ENCODE measurements at places on chromosomes 13 and 19.

GRCh38 chr19:560121-560520 is 12.3 kb upstream of the BSG start:
- no peak for DNase-seq

DNA sequence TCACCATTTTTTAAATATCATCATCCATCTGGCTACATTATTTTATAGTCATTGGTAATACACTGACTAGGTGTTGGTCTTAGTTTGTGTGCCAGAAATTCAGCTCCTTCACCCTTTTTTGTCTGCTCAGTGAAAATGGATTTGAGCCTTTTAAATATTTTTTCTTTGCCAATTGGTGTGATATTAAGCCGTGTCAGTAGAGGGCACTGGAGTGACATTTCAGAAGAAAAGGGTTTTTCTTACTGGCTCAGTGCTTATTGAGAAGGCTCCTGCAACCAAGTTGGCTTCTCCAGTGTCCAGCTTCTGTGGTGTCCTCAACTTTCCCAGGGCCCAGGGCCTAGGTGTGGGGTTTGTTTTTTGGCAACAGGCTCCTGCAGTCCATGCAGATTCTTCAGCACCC is 546.6 kb downstream of the DACH1 start:
- no peak for DNase-seq

GRCh38 chr13:93771782-93772181 is 545.2 kb downstream of the GPC6 start:
- no peak for DNase-seq

- no peak for DNase-seq
These were observed 11.8 kb downstream of the HTR2A start for GRCh38 chr13:46885018-46885417.

DNA sequence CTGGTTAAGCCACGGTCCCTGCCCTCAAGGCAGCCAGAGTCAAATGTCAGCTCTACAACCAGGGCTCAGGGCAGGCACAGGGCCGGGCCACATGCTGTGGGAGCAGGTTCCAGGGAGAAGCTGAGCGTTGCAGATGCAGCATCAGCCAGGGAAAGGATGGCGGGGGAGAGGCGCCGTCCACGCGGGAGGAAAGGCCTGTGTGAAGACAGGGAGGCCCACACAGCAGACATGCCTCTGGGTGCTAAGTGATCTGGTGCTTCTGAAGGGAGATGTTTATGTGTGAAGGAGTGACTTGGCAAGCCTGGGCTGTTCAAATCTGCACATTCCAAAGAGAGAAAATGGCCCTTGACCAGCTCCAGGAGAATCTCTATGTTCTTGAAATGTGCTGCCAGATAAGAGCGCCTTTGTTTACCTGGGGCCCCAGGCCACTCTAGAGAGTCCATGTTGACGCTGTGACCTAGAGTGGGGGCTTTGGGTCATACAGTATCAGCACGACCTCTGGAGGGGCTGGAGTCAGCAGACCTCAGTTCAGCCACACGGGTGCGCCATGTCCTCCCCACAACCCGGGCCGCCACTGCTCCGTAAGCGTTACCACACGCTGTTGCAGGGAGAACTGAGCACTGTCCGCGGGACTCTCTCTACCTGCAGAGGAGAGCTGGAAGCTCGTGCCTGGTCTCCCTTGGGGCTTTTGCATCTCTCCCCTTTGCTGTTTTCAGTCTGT is 15.9 kb upstream of the ATF5 start:
- no peak for DNase-seq

GRCh38 chr13:95019886-95020285 is 281.4 kb downstream of the ABCC4 start:
- DNase-seq, result no peak

- DNase-seq, result no peak
These were observed 161.9 kb upstream of the TSHZ3 start for GRCh38 chr19:31511098-31511497.

DNA sequence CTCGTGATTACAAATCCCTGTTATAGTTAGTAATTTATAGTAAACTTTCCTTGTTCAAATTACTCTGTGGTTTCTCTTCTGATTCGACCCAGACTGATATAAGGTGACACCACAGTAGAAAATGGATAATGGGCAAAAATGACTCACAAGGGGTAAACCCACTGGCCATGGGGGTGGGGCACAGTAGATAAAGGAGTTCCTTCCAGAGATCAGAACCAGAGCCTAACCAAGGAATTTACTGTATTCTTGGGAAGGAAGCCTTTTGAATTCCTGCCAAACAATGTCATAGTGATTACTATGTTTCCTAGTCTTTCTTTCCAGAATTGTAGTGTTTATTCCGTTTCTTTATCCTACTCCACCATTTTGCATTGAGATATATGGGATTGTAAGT is 21.9 kb downstream of the MIR17HG start:
- no peak for DNase-seq

DNA sequence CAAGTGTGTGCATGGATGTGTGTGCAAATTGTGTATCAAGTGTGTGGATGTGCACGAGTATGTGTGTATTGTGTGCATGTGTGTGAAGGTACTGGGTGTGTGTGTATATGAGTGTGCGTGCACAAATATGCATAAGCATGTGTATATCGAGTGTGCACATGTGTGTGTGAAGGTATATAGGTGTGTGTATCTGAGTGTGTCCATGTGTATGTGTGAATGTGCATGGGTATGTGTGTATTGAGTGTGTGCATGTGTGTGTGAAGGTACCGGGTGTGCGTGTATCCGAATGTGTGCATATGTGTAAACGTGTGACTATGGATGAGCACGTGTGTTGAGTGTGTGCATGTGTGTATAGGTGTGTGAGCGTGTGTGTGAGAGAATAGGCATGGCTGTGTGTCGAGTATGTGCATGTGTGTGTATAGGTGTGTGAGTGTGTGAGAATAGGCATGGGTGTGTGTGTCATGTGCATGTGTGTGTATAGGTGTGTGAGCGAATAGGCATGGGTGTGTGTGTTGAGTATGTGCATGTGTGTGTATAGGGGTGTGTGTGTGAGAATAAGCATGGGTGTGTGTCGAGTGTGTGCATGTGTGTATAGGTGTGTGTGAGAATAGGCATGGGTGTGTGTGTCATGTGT is 12.8 kb downstream of the EVI5L start:
- DNase-seq, result no peak

DNA sequence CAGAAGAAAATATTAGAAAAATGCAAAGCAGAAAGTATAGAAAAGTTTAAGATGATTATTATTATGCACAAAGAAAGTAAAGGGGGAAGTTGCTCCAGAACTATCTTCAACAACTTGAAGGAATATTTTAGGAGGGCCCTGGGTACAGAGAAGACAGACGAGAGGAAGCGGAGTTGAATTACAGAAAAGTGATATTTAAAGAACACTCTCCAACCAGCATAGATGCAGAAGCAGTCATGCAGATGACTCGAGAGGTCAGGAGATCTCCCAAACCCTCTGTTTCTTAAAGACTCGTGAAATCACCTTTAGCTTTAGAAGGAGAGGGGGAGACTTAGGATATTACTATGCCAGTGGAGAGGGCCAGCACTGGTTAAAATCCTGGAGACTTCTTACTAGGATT is 8.5 kb upstream of the SHISA2 start:
- DNase-seq, result no peak

- DNase-seq, result no peak
These were observed 22.3 kb downstream of the PEPD start for GRCh38 chr19:33499248-33499647.

DNA sequence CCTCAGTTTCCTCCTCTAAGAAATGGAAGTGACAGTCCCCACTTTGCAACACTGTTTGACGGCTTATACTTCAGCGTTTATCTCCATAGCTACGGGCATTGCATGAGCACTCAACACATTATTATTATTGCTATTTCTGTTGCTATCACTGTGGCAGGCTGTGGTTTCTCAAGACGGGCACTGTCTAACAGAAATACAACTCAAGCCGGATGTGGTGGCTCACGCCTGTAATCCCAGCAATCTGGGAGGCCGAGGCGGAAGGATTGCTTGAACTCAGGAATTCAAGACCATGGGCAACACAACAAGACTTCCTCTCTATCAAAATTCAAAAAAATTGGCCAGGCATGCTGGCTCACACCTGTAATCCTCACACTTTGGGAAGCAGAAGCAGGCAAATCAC is 4.9 kb upstream of the ZSWIM4 start:
- DNase-seq, result no peak

DNA sequence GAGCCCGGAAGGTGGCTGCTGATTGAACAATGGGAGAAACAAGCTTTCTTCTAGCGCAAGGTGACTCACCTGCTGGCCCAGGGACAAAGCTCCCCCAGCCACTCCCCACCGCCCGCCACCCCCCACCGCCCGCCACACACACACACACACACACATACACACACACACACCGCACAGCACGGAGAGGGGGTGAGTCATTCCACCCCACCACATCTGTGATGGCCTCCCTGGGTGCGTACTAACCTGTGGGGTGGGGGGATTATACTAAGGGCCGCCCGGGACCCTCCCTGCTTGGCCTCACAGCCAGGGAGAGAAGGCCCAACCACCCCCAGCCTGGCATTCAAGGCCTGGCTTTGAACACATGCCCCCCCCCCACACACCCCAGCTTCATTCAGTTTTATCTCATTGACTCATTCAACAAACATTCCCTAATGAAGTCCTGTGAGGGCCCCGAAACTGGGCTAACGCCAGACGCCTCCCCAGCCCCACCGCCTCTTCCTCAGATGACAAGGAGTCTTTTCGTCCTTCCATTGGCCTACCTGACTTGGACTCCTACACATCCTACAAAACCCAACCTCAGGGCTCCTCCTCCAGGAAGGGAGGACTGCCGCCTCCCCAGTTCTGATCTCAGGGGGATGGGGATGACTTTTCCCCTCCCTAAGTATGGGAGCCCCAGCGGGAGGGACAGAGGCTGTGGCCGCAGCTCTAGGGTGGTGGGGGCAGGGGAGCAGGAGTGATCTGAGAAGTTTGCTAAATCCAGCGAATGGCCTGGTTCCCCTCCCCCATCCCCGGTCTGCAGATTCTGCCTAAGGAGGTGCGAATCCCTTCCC is 5.8 kb upstream of the ONECUT3 start:
- DNase-seq, result no peak

DNA sequence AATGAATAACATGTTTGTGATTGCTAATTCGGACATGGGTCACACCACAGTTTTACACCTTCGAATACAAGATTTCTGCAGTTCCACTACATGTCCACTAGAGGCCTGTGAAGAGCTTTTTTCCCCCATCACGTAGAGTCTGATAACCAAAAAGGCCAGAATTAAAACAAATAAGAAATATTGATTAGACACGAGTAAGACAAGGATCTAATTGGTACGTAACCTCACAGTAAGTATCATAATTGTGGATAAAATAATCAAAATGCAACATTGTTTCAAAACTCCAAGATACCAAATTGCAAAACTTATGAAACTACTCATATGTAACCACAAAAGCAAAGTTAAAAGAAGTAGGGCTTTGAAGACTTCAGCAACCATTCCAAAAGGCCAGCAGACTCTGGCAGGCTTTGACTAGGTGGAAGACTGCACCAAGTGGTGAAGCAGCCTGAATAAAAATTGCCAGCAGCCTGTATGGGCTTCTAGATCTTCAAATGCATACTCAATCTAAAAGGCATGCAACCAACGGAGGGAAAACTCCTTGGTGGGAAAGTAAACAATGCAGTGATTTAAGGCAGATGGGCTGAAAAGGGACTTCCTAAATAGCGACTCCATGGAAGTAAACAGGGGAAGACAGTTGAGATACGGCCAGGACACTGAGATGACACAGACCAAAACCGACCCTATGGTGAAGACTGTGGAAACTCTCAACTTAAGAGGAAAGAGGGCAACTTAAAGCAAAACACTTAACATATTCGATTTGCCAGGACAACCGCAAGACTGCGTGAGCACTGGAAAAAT is 56.7 kb downstream of the STARD13 start:
- DNase-seq, result no peak

DNA sequence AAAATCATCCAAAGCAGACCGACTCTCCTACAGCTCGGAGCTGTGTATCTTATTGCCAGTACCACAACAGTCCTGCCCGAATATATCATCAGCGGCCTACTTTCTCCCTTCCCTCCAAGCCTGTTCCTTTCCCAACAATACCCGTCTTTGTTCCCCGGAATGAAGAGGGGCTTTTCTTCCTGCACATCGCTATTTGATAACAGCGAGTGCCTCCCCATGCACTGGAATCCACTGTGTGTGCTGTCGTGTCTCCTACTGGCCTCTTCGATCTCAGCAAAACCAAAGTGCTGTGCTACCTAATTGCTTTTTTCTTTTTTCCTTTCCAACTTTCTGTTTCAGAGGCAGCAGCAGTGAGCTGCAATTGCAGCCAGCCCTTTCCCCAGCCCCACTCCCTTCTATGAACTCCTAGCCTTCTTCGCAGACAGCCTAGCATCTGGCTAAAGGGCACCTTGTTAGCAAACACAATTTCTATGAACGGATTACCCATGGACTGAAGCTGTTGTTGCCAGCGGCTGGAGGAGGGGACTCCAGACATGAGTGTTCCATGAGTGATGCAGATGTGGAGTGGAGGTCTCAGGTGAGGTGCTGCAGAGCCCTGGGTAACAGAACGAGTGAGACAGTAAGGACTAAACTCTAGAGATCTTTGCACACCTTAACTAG is 43.4 kb downstream of the EFNB2 start:
- DNase-seq, result no peak

GRCh38 chr13:71249011-71249410 is 618.0 kb downstream of the DACH1 start:
- no peak for DNase-seq

- no peak for DNase-seq
These were observed 53.3 kb downstream of the NHLRC3 start for GRCh38 chr13:39091586-39091985.

DNA sequence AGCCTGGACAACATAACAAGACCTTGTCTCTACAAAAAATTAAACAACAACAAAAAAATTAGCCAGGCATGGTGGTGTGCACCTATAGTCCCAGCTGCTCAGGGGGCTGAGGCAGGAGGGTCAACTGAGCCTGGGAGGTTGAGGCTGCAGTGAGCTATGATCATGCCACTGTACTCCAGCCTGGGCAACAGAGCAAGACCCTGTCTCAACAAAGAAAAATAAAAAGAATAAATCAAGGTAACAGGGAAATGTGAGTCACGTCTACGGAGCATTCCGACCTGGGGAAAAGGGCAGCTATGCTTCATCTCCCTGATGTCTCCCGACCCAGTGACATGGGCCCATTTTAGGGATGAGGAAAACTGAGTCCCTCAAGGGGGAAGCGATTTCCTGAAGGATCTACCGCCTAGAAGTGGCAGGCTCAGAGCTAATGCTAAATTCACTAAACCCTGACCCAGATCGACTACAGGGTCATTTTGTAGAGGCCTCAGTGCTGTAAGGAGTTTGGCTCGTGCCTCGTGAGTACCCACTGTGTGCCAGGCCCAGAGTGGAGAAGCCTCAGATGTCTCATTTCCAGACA is 19.5 kb downstream of the PTPRS start:
- DNase-seq, result no peak
